ENCODE measurements at places on chromosomes 3 and 15.
A peak's percentile ranks its signal among the peaks of the same experiment; 100 is the strongest.

GRCh38 chr3:172617976-172618375 is 92.9 kb downstream of the NCEH1 start:
- DNase-seq: no peak

GRCh38 chr3:122563717-122564025 is 429 bp downstream of the PARP9 start:
- no peak for DNase-seq

GRCh38 chr15:79315623-79316328 is 4.9 kb downstream of the TMED3 start:
- DNase-seq: no peak

DNA sequence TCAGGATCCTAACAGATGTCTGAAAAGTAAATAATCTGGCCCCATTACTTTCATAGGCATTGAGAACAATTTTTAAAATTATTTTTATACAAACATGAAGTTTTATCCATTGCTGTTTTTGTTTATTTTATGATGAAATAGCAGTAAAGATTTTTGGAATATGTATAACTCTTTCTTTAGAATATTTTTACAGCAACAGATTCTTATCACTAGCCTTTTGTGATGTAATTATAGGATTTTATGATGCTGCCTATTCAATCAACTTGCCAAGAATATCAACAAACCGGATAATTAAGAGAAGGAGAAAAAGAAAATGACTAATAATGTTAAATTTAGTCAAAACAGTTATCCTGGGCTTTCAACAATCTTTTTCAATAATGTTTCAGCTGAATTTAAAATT is 386.3 kb downstream of the ZIC1 start:
- DNase-seq: no peak

- no peak for DNase-seq
These were observed 25.0 kb downstream of the ANXA2 start for GRCh38 chr15:60372756-60373155.

GRCh38 chr3:29271475-29271874 is 9.4 kb upstream of the RBMS3 start:
- DNase-seq: no peak

DNA sequence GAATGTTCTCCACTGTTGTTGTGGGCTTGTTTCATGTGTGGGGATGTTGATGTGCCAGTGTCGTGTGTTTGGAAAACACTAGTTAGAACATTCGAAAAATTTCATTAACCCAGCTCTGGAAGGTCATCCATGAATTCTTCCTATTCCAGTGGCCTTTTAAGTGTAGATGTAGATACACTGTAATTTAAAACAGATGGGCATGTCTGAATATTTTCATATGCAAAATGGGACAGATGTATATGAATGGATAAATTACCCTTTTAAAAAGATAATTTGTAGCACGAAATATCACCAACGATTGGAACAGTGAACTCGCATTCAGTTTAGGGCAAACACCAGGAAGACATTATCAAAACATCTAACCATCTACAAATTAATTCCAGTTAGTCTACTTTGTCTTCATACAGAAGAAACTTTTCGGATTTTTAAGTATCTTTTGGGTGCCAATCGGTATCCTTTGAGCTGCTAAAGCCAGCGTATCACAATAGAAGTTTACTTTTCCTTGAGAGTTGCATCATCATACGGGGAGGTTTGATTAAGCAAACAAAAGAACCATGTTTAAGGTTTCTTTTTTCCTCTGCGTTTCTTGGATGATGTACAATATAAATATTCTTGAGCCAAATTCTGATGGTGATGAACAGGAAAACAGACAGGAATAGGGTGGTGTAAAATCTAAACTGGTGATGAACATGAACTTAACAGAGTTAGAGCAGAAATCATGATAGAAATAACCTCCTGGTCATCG is 528.1 kb downstream of the FOXP1 start:
- no peak for DNase-seq

DNA sequence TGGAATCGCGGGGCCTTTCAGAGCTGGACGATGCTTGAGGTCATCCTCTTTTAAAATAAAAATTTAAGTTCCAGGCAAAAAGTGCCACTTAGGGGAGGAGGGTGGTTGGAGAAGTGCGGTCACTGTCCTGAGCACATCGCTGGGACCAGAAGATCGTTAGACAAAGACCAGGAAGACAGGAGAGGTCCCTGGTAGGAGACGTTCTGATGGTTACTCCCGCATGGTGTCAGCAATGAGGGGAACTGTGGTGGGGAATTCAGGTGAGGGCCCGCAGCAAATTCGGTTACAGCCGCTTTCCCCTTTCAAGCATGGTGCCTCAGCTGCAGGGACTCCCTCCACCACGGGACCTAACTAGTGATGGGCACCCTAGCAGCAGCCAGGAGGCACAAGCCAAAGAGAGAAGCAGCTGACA is 1.0 kb upstream of the ISY1 start:
- peak; percentile 15 for DNase-seq

- DNase-seq: no peak
These were observed 172.5 kb downstream of the NTRK3 start for GRCh38 chr15:88083811-88084760.

GRCh38 chr15:85049805-85050204 is 68.1 kb downstream of the PDE8A start:
- DNase-seq: no peak

- no peak for DNase-seq
These were observed 18.1 kb upstream of the SMCO1 start for GRCh38 chr3:196533260-196533681.

DNA sequence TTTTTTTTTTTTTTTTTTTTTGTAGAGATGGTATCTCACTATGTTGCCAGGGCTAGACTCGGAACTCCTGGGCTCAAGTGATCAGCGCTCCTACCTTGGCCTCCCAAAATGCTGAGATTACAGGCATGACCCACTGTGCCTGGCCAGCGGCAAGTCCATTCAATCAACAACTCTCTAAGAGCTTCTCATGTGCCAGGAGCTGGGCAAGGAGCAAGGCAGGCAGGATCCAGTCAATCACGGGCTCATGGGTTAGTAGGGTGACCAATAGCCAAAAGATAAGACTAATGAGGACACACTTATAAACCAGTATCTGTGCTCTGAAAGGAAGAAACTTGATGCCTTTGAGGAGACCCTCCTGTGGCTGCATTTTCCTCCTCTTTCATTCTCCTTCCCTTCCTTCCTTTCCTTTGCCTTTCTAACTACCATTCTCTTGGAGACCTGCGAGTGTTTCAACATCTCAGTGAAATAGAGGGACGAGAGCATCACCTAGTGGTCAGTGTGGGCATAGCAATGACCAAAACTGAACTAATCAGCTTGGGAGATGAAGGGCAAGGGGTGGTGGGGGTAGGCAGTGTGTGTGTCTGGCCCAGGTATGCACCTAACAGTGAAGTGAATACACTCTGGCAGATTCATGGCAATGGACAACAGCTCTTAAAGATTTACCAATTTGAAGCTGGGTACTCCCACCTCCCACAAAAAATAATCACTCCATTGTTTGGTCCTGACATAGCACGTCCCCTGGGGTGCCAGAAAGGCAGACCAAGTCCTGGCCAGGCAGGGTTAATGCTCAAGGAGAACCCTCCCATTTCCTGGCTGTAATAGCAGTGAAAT is 6.3 kb downstream of the RPP25 start:
- DNase-seq: peak; percentile 67

DNA sequence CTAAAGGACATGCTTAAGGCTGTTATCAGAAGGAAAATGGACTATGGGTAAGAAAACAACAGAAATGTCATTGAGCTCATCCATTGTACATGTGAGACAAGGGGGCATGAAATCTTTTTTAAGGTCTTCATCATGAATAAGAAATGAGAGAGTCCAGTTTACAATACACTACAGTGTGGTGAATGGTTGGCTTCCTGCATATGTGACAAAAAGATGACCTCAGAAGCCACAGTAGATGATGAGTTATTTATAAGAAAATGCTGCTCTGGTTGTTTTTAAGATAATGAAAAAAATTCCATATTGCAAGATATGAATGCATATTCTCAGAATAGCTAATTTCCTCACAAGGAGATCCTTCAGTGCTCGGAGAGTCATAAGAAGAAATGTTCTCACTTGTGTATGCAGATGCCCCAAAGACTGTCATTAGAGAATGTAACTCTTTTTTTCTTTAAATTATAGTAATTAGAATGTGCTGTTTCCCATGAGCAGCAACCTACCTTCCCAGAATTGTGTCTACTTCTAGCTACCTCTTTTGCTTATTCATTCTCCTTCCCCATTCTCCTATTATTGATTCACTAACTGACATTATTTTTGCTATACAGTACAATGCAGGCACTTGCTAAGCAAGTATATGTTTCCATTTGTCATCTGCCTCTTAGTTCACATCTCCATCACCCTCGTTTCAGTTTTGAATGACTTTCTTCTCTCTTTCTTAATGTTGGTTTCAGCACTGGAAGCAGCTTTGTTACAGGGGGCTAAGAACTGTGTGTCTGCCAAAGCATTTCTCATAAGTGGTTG is 152.0 kb upstream of the PEX5L start:
- no peak for DNase-seq

DNA sequence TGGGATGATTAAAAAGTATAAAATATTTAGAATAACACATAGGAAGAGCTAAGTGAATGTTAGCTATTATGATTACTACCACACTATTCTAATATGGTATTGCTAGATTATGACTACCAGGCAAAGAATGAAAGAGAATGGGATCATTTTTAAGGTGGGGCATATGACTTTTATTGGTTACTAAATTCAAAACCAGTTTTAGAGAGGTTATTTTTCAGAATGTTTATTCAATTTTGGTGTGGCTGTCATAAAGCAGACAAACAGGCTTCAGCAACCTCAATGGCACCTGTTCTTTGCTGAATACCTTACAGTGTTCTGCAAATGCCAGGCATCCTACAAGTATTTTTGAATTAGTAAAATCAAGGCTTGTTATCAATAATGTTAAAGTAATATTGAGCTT is 12.8 kb downstream of the SPTSSB start:
- no peak for DNase-seq

DNA sequence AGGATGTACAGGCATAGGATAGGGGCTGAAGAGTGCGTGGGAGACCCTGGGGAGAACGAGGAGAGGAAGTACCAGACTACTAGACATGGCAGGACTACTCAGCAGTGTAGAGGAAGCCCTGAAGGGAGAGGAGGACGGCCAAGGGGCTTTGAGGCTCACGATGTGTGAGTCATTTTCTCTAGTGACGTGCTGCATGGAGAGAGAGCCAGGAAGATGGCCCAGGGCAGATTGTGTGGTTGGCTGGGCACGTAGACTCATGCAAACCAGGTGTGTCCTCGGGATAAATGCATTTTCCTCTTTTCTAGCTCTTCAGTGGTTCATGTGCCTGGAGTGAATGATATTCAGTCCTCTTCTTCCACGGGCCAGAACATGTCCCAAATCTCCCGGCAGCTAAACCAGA is 115.0 kb upstream of the ABHD17C start:
- no peak for DNase-seq

DNA sequence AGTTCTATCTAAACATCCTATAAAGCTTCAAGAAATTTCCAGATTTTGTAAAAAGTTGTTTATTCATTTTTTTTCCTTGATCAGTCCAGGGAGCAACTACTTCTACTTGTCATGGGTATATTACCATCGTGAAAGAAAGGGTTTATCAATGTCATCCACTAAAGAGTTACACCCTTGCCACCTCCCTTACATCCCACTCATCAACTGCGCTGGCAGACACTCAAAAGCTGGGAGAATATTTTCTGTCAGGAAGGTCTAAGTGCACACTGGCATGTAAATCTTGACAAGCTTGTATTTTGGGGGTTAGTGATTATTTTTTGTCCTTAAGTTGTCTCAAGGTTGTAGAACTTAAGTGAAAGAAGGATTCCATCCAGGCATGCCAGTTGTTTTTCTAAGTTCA is 188.3 kb upstream of the ARL6 start:
- no peak for DNase-seq

- no peak for DNase-seq
These were observed 360.4 kb upstream of the ROBO2 start for GRCh38 chr3:76679541-76679940.

GRCh38 chr15:64897345-64897985 is 14.2 kb upstream of the ANKDD1A start:
- no peak for DNase-seq

GRCh38 chr15:47384341-47384740 is 333.0 kb upstream of the SEMA6D start:
- DNase-seq: no peak

- no peak for DNase-seq
These were observed 55.1 kb downstream of the CD47 start for GRCh38 chr3:108035751-108036150.

GRCh38 chr3:168001244-168001643 is 94.5 kb downstream of the GOLIM4 start:
- no peak for DNase-seq

GRCh38 chr3:154105218-154105975 is 15.8 kb upstream of the ARHGEF26 start:
- DNase-seq: no peak

- no peak for DNase-seq
These were observed 5.2 kb downstream of the PRKCD start for GRCh38 chr3:53166206-53166605.

DNA sequence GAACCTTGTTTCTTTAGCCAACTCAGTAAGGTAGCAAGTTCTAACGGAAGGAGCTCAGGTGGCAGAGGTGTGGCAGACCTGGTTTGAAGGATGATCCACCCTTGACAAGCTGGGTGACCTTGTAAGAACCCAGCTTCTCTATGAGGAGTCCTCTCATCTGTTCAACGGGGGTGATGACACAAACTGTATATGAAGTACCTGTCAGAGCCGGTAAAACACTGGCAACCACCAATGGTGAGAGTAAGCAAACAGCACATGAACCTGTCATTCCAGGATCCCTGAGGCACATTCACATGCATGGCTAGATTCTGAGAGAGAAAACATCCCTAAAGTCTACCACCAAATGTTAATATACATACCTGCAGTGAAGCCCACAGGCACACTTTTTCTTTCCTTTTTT is 2.4 kb downstream of the SCAP start:
- DNase-seq: no peak

DNA sequence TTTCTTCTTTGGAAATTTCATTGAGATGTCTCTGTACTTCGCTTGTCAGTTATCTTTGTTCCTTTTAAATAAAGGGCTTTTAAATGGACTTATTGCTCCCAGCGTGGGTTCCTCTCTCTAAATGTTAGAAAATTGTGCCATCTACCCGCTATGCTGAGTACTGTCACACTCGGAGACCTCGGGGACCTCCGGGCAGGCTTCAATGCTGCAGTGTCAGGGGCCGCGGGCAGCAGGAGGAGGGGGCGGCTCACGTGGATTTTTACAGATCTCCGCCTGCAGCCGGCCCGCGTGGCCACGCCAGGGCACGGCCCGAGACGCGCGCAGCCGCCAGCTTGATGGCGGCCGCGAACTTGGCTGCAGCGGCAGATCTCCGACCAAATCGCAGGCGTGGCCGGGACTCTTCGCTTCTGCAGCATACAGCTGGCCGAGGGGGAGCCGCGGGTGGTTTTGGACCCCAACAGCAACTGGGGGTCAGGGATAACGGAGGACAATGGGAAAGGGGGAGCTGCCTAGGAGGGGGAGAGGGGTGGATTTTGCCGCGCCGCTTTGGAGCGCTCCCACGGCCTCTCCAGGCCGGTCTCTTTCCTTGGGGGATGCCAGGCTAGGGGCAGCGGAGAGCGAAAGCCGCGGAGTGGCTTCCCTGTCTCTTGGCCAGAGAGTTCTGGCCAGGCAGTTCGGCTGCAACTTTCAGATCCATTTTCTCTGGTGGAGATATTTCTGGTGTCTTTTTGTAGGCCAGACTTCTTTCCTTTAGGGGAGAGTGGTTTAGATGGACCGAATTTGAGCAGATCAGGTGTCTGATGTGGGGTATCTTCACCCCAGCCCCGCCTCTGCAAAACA is 15.3 kb downstream of the NR2F2 start:
- no peak for DNase-seq

- no peak for DNase-seq
These were observed 190.4 kb downstream of the GHSR start for GRCh38 chr3:172257648-172258400.
